ENCODE measurements at places on chromosomes 2 and 18.

GRCh38 chr2:171399292-171399691 is 34.5 kb downstream of the METTL8 start:
- DNase-seq: no peak

DNA sequence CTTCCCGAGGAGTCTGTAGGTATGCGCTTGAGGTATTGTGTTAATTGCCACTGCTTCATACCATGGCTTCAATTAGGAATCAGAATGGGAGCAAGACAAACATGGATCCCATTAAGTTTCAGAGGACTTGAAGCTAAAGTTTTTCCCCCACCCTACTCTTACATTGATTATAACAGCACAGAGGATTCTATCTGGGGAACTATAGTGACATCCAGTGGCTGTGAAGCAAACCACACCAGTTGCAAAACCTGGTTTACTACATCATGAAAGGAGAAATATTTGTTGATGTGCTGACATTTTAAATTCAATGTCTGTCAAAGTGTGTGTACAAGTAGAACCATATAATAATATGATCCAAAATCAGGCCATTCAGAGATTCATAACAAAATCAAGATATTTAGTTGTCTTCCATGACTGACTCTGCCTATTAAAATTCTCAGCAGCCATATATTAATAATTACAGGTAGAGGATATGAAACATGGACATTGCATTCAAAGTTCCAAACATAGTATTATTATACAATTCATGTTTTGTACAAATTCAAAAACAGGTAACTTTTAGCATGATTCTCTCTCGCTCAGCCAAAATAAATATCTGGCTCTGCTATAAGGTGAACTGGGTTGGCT is 82.9 kb downstream of the GRB14 start:
- DNase-seq: peak; percentile 57

GRCh38 chr18:59566533-59566971 is 130.7 kb downstream of the CCBE1 start:
- no peak for DNase-seq

- DNase-seq: no peak
These were observed 12.3 kb downstream of the CALCRL start for GRCh38 chr2:187435756-187436155.

DNA sequence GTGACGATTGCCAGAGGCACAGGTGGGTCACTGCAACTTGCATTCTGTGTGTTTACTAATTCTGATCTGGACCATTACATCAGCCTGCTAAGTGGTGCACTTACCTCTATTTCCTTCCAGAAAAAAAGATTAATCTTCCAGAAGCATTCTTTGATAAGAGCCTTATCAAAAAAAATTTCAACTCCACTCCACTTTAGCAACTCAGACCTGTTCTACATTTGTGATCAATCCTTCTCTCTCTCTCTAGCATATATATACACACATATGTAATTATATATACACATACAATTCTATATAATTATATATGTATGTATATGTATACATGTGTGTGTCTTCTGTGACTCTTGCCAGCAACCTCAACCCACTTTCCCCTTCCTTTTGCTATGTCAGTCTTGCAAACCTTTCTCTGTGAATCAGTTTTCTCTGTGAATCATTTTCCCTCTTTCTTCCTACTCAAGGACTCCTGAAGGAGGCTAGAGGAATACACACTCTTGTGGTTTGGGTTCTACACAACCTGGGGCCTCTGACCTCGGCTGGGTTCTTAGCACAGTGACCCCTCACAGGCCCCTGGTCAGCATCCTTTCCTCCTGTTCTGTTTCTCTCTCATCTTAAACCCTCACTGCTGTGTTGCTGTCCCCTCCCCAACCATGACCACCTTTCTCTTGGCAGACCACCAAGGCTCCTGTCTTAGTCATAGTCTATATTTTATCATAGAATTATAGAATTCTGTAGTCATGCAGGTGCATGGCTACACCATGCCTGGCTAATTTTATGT is 130.4 kb upstream of the PELI1 start:
- no peak for DNase-seq

- no peak for DNase-seq
These were observed 570.5 kb upstream of the SOX11 start for GRCh38 chr2:5121642-5122041.

DNA sequence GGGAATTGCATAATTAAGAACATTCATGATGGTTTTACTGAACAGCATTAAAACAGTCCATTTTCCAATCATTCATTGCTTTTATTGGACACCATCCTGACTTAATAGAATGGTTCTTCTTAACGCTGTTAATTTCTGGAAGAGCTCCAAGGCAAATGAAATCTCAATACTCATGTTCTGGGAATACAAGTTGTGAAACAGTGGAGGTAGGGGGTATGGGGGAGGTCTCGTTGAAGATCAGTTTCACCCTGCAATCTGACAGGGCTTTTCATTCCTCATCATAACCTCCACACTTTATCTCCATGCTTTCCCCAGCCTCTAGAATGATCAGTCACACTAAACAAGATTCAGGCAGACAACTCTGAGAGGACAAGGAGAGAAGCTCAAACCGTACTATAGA is 113.6 kb downstream of the ETAA1 start:
- no peak for DNase-seq

DNA sequence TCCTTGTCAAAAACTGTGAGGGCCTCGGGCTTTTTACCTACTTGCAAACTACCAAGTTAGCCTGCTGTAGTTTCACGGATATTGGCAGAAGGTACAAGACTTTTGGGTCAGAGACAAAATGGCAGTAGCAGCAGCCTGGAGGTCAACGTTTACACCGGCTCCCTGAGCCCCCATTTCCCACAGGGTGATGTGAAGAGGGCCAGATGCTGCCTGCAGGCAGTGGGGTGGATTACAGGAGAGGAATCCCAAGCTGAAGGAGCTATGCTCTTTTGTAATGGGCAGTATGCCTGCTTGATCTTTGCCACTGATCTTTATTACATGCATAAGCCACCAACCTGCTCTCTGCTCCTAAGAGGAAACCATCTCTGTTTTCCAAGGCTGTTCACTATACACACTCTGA is 29.5 kb upstream of the SP5 start:
- no peak for DNase-seq

DNA sequence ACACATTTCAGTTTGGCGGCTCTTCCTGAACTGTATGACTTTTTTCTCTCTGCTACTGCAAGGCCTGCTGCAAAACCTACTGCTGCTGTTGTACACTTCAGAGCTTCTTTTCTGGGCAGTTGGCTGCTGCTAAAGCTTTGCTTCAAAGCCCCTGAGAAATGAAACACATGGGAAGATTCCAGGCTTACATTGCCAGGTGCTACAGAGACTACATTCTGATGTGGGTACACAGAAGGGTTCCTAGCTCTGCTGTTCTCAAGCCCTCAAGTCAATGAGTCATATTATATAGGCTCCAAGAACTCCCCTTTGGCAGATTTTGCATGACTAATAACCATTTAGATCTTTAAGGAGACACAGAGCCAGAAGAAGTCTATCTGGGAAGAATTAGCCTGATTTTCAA is 12.9 kb upstream of the PGAP1 start:
- DNase-seq: no peak

GRCh38 chr2:12320991-12321641 is 395.6 kb upstream of the TRIB2 start:
- DNase-seq: peak; percentile 54

GRCh38 chr18:76953156-76953555 is 130.8 kb downstream of the ZNF236 start:
- DNase-seq: no peak

- DNase-seq: no peak
These were observed 480.9 kb upstream of the FANCL start for GRCh38 chr2:58721912-58722591.

GRCh38 chr2:20291106-20291564 is 59.5 kb downstream of the PUM2 start:
- peak; percentile 70 for DNase-seq

DNA sequence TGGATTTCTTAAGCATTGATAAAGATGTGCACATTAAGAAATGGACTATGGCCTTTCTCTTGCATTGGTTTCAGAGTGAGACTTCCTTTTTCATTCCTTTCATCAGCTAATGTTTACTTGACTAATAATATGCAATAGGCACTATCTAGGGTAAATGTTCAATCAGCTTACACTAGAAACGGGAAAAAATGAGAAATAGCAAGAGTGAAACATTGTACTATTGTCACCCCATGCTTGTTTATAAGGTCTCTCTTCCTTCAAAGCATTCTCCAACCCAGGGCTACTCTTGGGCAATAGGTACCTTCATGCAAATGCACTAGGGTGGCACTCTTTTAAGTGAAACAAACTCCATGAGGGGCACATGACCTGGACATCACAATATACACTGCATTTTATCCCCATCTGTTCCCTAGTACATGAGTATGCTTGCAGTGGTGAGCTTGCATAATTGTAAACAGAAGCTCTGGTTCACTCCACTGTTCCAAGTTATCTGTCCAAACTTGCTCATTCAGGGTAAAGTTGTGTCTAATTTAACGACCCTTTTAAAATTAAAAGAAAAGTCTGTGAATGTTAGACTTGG is 402.3 kb downstream of the ERBB4 start:
- no peak for DNase-seq
